GM23338 (cell line): ENCODE measurements at places on chromosomes 2 and 18.

- DNase-seq: no peak
These were observed 676.2 kb downstream of the ZEB2 start for GRCh38 chr2:143843686-143844085.

DNA sequence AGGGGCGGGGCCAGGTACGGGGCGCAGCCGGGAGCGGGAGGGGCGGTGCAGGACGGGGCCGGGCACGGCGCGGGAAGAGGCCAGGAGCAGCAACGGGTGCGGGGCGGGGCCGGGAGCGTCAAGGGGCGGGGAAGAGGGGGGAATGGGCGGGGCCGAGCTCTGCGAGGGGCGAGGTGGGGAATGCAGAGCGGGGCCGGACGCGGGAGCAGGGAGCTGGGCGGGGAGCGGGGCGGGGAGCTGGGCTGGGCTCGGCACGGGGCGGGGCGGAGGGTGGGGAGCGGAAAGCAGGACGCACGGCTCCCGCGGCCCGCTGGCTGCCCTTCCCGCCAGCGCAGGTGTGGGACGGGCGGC lies at the start of gene IMPA2:
TSS of gene IMPA2 (plus strand) at position 316 of the 351 bp plus-strand sequence. CDS start 163 bp downstream, outside the sequence.
- DNase-seq: no peak

- DNase-seq: peak; percentile 29
These were observed 43.3 kb downstream of the EIF5B start for GRCh38 chr2:99380376-99381010.

- DNase-seq: no peak
These were observed 97.4 kb upstream of the DNAJC10 start for GRCh38 chr2:182618672-182619079.

- no peak for DNase-seq
These were observed 48.0 kb upstream of the RAB1A start for GRCh38 chr2:65177751-65178442.

DNA sequence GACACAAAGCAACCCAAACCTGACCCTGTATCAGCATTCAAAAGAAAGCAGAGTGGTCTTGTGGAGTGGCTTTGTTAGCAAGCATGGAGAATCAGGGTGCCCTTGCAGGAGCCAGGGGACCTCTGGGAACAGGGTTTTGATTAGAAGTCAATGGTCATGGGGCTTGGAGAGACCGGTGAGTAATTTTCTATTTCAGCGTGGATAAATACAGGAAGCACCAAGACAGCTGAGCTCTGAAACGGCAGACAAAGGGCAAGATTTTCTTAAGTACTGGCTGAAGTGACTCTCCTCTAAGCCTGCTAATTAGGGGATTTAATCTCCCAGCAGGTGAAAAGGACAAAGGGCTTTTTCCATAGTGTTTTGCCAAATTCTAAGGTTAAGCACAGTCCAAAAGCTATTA lies 78.0 kb upstream of the GAREM1 start:
- peak; percentile 59 for DNase-seq

DNA sequence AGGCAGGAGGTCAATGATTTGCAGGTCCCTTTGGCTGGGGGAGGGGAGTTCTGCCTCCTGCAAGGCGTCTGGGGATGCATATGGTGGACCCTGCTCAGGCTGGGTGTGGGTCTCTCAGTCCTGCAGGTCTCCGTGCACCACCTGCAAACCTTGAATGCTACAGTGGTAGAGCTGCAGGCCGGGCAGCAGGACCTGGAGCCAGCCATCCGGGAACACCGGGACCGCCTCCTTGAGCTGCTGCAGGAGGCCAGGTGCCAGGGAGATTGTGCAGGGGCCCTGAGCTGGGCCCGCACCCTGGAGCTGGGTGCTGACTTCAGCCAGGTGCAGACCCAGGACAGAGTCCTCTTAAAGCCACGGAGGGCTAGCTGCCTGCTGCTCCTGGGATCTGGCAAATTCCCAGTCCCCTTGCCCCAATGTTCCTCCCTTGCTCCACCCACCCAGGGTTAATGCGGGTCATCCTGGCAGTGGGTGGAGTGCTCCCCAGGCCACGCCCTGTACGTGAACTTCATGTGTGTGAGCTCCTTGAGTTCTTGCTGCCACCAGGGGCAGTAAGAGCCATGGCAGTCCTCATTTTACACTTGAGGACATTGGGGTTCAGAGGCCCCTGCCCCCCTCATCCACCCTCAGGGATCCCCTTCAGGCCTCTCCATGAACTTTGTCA lies 3.1 kb downstream of the PROM2 start:
- peak; percentile 65 for DNase-seq

GRCh38 chr18:8117006-8117371 lies 492.2 kb upstream of the RAB12 start:
- DNase-seq: no peak

GRCh38 chr2:39938035-39938835 lies 159.2 kb upstream of the THUMPD2 start:
- DNase-seq: no peak

- no peak for DNase-seq
These were observed 176.0 kb downstream of the MGAT5 start for GRCh38 chr2:134429886-134430285.

DNA sequence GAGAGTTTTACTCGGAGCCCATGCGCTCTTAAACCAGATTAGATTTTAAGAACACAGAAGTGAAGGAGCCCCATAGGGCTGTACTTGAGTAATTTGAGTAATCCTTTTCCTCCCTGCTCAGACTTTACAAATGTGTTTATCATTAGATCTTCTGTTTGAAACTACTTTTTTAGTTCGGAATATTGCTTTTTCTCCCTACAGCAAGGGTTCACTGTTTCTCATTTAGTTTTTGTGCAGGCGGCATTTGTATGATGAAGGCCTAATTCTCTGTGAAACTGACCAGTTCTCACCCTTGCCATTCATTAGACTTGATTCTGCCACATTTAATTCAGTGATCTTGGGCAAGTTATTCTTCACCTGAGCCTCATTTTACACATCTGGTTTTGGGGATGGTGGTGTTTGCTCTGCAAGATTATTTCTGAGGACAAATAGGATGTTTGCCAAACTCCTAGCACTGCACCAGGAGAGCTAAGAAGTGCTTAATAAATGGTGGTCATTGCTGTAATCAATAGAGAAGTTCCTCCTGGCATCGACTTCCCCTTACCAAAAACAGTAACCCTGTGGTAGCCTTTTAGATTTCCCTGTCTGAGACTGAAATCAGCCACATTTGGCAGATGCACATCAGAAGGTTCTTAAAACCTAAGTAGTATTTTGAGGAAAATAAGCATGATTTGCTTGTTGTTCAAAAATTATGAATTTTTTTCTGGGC lies 2.2 kb downstream of the B3GNT2 start:
- no peak for DNase-seq

GRCh38 chr2:233422050-233422639 lies 67.9 kb downstream of the DGKD start:
- DNase-seq: no peak

GRCh38 chr18:63177259-63177658 lies 142.3 kb downstream of the BCL2 start:
- no peak for DNase-seq

DNA sequence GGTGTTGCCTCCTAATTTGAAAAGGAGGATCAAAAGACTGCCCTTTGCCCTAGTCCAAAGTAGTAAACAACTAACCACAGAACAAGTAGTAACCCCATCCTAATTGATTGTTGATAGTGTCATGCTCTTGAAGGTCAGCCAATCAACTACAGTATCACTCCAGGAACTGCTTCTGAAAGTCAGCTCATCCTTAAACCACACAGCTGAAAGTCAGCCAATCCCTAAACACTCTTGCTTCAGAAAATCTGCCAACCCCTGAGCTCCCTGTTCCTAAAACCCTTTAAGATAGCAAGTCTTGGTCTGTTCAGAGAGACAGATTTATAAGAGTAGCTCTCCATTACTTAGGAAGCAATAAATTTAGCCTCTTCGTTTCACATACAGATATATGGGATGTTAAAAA lies 51.6 kb upstream of the CPO start:
- no peak for DNase-seq

DNA sequence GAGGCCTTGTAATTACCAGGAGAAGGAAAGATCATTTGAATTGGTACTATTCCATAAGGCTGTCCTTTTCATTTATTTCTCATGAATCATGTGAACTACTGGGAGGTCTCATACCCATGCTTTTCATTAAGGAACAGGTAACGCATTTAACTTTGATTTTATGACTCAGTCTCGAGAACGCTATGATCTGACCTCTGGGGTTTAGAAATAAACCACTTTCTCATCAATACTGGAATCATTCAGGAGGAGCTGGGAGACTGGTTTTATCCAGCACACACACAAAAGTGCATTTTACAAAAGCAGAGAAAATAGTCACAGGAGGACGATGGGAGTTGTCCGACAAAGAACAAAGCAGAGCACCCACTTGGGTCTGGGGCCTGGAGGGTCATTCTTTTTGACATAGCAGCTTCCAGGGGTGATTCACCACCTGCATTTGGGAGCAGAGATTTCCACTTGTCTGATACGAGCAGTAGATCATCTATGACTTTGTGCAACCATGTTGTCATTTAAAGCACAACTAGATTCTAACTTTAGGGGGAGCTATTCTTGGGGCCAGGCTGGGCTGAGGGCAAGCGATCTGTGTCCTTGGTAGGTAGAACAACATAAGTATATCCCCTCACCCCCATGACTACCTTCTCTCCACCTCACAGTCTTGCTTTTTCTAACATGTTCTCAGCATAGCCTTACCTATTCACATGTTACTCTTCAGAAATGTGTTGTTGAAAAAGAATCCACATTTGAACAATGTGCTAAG lies 95.9 kb upstream of the SCG2 start:
- DNase-seq: peak; percentile 24

DNA sequence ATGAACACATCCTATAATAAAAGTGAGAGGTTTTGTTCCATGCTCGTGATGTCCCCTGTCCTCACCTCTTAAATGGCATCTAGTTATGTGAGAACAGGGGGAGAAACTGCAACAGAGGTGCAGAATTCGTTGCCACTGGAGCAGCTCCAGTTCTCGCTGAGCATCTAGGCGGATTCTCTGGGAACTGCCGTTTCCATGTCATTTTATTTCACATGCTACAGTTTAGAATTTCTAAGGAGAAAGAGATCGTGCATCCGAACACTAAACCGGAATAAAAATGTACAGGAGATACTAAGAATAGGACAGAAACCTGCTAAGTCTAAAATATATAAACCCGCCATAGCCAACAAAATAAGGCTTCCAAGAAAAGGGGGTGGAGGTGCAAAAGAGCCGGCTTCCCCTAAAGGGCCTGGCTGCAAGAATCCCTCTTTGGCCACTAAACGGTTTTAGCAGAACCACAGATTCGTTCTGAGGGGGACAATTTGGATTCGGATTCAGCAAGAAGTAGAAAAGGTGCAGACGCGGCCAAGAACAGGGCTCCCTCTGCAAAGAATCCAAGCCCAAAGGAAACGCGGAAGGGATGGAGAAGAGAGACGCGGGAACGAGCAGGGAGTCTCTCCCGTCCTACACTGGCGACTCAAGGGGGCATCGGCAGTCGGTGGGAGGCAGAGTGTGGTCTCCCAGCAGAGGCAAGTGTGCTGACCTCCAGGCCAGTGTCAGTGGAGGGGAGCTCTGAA lies 1.3 kb downstream of the TMEM163 start:
- peak; percentile 57 for DNase-seq

GRCh38 chr2:134244086-134244485 lies 9.8 kb upstream of the MGAT5 start:
- no peak for DNase-seq

GRCh38 chr18:22585333-22585732 lies 167.6 kb upstream of the CTAGE1 start:
- no peak for DNase-seq

- no peak for DNase-seq
These were observed 32.0 kb upstream of the INHBB start for GRCh38 chr2:120313695-120314615.

DNA sequence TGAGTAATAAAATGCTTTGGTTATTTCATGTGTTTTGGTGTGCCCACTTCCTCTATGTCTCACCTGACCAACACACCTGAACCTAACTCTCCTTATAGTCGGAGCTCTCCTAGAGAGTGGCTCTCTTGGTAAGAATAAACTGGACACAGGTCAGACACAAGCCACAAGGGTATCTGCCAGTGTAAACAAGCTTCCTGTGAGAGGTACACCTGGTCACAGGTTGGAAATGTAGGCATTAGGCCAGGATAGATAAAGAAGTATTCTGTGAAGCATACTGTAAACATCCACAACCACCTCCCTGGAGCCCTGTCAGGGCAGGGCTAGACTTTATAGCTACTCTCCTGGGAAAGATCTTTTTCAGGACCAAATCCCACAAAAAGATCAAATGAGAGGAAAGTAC lies 69.4 kb downstream of the ZDBF2 start:
- DNase-seq: no peak

GRCh38 chr18:14781671-14782070 lies 33.7 kb downstream of the ANKRD30B start:
- no peak for DNase-seq
